Activated CD4-positive, alpha-beta T cell treated with anti-CD3 and anti-CD28 coated beads, Interleukin-2, amount 10 ng/mL, durations not matched to agents 24 days and 14 days (primary cell): ENCODE measurements at places on chromosomes 11 and 22.

DNA sequence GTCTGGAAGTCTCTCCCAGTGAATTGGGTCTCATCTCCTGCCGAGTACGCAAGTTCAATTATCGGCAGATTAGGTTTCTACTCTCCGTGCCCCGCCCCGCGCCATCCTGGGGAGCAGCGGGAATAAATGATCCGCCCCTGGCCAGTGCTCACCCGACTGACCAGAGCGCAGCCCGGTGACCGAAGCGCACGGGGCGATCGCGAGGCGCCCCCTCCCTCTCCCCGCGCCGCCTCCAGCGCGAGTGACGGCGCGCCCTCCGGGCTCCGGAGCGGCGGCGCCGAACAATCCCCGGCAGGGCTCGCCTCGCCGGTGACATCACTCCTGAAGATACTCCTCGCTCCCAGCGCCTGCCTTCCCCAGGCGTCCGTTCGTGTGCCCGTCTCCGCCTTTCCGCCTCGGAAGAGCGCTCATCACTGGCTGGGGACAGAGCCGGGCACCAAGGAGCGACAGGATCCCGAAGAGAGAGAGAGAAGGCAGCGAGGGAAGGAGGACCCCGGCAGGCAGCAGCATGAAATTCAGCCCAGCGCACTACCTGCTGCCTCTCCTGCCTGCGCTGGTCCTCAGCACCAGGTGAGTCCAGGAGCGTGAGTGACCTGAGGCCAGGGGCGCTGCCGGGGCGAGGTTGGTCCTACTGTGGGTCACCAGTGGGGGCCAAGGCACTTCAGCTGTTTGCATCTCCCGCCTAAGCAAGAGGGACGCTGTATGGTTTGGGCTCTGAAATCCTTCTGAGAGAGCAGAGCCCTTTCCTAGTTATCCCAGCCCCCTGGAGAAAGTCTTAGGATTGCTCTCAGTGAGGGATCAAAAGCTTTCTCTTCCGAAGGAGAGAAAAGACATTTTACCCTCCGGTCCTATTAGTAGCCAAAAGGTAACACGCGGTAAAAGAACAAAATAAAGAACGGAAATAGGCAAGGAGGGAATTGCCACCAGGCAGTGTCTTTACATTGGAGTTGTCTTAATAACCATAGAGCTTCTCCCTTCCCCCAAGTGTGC lies at the start of gene LUZP2:
Gene LUZP2 (plus strand): TSS at position 318 of the 990 bp plus-strand sequence.
- no peak for DNase-seq

DNA sequence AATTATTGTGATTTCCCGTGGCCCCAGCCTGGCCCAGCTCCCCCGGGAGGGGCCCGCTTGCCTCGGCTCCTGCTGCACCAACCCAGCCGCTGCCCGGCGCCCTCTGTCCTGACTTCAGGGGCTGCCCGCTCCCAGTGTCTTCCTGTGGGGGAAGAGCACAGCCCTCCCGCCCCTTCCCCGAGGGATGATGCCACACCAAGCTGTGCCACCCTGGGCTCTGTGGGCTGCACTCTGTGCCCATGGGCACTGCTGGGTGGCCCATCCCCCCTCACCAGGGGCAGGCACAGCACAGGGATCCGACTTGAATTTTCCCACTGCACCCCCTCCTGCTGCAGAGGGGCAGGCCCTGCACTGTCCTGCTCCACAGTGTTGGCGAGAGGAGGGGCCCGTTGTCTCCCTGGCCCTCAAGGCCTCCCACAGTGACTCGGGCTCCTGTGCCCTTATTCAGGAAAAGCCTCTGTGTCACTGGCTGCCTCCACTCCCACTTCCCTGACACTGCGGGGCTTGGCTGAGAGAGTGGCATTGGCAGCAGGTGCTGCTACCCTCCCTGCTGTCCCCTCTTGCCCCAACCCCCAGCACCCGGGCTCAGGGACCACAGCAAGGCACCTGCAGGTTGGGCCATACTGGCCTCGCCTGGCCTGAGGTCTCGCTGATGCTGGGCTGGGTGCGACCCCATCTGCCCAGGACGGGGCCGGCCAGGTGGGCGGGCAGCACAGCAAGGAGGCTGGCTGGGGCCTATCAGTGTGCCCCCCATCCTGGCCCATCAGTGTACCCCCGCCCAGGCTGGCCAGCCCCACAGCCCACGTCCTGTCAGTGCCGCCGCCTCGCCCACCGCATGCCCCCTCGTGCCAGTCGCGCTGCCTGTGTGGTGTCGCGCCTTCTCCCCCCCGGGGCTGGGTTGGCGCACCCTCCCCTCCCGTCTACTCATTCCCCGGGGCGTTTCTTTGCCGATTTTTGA lies 3.3 kb upstream of the ANKRD13D start:
- DNase-seq, result no peak

- no peak for DNase-seq
These were observed 3.4 kb downstream of the ROBO3 start for GRCh38 chr11:124868331-124869274.

- no peak for DNase-seq
These were observed 74.6 kb downstream of the CASP12 start for GRCh38 chr11:104823657-104824056.

DNA sequence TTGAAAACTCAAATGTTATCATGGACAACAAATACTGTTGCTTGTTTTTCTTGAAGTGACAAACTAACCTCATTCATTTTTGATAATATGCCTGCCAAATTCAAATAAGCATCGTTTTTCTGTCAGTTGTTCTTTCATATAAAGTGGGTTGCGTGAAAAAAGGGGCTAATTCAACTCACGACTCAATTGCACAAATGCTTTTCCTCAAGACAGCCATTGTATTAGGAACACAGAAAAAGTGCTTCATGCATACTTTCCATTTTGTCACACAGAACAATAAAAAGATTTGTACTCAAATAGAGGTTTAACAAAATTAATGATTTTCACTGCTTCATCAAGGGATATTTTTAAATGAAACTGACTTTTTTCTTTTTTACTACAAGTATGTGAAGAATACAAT lies 94.6 kb upstream of the ALKBH3 start:
- DNase-seq, result no peak

DNA sequence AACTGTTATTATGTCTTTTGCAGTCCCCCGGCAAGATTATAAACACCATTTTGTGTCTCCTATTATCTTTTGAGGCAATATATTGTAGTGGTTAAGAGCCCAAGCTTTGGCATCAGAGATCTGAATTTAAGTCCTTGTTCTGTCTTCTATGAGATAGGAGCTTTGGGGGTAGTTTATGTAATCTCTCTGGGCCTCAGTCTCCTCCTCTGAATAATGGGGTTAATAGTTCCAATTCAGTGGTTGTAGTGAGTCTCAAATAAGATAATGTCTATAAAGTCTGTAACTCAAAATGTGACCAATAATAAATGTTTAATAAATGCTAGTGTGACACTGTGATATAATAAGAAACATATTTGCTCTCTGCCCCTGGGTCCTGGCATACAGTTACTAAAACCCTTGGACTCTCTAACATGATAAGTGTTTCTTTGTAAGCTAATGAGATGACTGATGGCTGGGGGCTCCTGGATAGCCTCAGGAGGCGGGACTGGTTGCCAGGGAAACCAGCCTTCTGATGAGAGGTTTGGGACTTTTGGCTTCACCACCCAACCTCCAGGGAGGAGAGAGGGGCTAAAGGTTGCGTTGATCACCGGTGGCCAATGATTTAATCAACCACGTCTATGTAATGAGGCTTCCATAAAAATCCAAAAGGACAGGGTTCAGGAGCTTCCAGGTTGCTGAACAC lies 183.4 kb upstream of the MTMR2 start:
- no peak for DNase-seq

- DNase-seq, result no peak
These were observed 16.2 kb downstream of the ATM start for GRCh38 chr11:108239076-108239475.

DNA sequence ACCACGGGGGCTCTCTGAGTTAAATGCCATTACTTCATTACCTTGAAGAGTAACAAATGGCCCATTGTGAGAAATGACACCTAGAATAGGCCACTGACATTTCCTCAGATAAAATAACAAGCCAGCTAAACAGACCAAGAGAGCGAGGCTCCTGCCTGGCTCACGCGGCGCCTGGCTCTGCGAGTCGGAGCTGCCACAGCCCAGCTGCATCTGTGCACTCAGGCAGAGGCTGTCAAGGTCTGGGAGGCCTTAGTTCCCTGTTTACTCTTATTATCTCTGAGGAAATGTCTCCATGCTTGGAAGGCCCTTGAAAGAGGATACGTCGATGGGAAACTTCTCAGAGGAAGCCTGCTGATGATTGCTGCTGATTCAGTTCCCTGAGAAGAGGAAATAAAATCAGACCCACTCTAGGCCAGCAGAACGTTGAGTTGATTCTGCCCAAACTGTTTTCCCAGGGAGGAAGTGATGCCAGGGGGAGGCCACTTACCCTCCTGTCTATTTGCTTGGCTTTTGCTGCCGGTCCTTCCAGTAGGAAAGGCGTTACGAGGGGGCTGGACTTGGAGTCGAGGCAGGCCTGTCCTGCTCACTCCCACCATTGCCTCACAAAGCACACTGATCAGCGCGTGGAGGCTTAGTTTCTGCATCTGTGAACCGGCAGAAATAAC lies 208.8 kb downstream of the TBC1D22A start:
- DNase-seq, result no peak

DNA sequence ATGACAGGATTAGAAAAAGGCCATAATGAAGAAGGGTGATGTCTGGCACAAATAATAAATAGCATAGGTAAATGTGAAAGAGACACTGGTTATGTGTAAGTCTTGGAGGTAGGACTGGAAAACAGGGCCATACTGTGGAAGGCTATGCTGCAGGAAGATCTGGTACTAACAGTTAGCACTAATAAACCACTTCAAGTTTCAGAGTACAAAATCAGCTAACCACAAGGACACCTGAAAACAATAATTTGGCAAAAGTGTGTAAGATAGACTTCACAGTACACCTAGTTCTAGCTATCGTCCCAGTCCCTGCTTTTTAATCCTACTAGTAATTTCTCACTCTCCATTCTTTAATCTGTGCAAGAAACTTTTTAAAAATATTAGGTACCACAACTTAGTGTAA lies 44.3 kb downstream of the CWF19L2 start:
- DNase-seq, result no peak

DNA sequence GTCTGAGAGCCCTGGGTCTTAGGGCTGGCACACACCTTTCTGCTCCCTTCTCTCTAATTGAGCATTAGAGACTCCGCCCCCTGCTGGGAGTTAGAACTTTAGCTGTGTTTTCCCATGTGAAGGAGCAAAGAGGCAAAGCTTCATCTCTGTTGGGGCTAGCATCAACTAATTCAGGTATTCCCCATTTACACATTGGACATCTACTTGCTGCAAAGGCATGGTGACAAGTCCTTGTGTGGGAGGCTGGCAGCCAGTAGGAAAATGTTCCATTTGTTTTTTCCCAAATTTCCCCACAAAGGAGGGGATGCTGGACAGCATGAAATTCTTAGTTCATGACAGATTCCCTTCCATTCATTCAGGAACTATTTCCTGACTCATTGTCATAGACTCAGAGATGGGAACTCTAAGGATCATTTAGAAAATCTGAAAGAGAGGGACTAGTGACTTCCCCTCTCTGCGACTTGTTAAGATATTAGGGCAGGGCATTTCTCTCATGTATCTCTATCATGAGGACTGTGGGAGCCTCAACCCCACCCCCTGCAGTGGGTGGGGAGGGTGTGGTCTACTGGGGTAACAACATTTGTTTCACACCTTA lies 3.6 kb downstream of the CD44 start:
- DNase-seq, result peak; percentile 77

GRCh38 chr11:117563556-117563955 lies 233.5 kb downstream of the DSCAML1 start:
- no peak for DNase-seq

DNA sequence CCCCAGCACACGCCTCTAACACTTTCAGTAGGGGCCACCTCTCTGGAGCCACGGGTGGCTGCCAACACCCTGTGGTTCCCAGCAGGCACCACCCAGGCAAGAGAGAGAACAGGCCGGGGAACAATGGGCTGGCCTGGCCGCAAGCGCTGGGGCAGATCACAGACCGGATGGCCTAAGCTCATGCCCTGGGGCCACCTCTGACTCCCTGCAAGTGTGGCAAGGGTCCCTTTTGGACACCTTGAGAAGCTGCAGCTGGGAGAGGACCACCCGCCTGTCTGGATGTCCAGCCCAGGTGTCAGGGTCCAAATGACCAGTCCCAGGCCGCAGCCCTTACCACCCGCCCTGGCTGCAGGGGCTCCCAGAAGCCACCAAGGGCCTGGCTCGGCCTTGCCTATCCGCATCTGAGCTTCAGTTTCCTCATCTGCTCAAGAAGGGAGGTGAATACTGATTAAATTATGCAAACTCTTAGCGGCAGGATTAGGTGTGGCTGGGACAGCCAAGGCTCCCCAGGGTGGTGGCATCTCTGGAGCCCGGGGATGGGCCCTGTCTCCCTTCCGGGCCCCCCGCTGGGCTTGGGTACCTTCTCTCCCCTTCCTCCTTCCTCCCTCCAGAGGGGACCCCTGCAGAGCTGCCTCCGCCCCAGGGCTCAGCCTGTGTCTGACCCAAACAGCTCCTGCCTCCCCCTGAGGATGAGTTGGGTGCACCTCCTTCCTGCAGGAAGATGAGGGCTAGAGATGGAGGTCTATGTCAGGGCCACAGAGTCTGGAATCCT lies 785 bp upstream of the SUSD2 start:
- no peak for DNase-seq

DNA sequence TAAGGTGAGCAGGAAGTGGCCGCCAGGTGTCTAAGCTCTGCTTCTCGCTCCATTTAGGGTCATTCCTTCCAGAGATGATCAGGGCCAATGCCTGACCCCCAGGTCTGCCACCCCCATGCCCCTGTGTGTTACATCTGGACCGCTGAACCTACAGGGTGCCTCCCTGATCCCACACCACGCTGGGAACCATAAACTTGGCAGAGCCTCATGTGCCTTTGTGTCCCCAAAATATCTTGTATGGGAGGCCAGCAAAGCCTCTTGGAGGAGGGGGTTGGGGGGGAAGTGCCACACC lies 3.7 kb downstream of the TST start:
- DNase-seq, result no peak

- DNase-seq, result peak; percentile 75
These were observed 511 bp downstream of the RAC2 start for GRCh38 chr22:37243402-37244113.

- DNase-seq, result peak; percentile 56
These were observed 24.8 kb upstream of the ADORA2A start for GRCh38 chr22:24402460-24403192.

- peak; percentile 66 for DNase-seq
These were observed 3.8 kb downstream of the DCPS start for GRCh38 chr11:126307706-126308105.

GRCh38 chr11:100612766-100613165 lies 74.3 kb upstream of the ARHGAP42 start:
- DNase-seq, result no peak

GRCh38 chr22:48241658-48242057 lies 1479.2 kb downstream of the TBC1D22A start:
- no peak for DNase-seq

- DNase-seq, result no peak
These were observed 6.4 kb upstream of the KRTAP5-10 start for GRCh38 chr11:71558996-71559395.

- no peak for DNase-seq
These were observed 13.1 kb downstream of the PLCB3 start for GRCh38 chr11:64264371-64264852.
